ENCODE measurements at places on chromosomes 4 and X. TPM values are rescaled to one million over a fixed set of nuclear protein-coding genes. Genes with fewer than 3 reads are reported as not detected.
A peak's percentile ranks its signal among the peaks of the same experiment; 100 is the strongest.

- DNase-seq, result no peak
- no peaks in the 10 kb centered on the region for H3K27me3 ChIP-seq
- H3K4me1 ChIP-seq, result no peaks in the 10 kb centered on the region
- no peak overlapping the region for H3K27ac ChIP-seq
These were observed 28.5 kb downstream of the EGFL6 start for GRCh38 chrX:13597874-13598273.

DNA sequence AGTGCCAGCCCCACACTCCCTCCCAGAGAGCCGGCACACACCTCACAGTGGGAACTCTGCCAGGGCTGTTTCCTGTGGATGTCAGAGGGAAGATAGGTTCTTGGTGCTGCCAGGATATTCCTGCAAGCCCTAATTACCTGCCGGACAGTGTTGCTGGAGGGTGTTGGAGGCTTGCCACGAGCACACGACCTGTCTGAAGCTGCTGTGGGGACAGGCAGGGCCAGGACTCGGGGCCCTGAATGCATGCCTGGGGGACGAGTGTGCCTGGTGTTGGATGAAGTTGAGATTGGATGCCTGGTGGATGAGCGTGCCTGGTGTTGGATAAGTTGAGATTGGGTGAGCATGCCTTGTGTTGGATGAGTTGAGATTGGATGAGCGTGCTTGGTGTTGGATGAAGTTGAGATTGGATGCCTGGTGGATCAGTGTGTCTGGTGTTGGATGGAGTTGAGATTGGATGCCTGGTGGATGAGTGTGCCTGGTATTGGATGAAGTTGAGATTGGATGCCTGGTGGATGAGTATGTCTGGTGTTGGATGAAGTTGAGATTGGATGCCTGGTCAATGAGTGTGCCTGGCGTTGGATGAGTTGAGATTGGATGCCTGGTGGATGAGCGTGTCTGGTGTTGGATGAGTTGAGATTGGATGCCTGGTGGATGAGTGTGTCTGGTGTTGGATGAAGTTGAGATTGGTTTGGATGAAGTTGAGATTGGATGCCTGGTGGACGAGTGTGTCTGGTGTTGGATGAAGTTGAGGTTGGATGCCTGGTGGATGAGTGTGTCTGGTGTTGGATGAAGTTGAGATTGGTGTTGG lies 23.2 kb upstream of the UVSSA start:
- H3K27ac ChIP-seq, result no peak overlapping the region
- H3K4me3 ChIP-seq, result no peak overlapping the region
- no peaks in the 10 kb centered on the region for H3K36me3 ChIP-seq
- no peak for DNase-seq
- H3K4me1 ChIP-seq, result no peaks in the 10 kb centered on the region

DNA sequence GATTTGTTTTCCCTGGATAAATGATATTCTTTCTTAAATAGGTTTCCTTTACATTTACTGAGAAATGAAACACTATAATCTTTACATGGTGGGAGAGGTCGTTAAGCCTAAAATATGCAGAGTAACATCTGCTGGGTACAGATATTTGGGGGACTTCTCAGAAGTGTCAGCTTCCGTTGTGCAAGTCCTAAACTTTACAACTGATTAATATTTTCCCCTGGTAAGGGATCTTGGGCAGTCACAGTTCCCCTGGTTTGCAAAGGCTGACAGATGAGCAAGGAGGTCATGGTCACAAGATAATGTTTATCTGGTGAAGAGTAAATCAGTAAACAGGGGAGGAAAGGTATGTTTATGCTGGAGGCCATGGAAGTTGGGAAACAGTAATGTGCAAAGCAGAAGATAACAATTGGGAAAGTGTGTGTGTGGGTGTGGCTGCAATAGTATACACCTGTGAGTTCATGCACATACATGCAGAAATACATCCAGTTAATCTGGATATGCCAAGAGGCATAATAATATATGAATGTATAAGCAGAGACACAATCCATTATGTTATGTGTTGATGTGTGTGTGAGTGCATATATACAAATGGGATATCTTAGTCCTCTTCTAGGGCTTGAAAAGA lies 508.2 kb upstream of the FAM241A start:
- H3K27me3 ChIP-seq, result no peaks in the 10 kb centered on the region
- H3K36me3 ChIP-seq, result no peaks in the 10 kb centered on the region
- DNase-seq, result no peak
- H3K4me3 ChIP-seq, result no peak overlapping the region
- no peak overlapping the region for H3K27ac ChIP-seq

SAGE1 gene
- 5.5 TPM for total RNA-seq

CSAG3 gene
- 1.9 TPM for total RNA-seq

GRCh38 chr4:106334741-106335470 lies 18.6 kb downstream of the AIMP1 start:
- no peaks in the 10 kb centered on the region for H3K36me3 ChIP-seq
- H3K27me3 ChIP-seq, result no peaks in the 10 kb centered on the region
- DNase-seq, result no peak
- H3K27ac ChIP-seq, result no peak overlapping the region

- no peaks in the 10 kb centered on the region for H3K36me3 ChIP-seq
- H3K27ac ChIP-seq, result peak overlapping the region; percentile 90
- H3K4me1 ChIP-seq, result peaks cover 49% of the 10 kb centered on the region
- no peaks in the 10 kb centered on the region for H3K27me3 ChIP-seq
- peak; percentile 40 for DNase-seq
These were observed 162.1 kb downstream of the CBR4 start for GRCh38 chr4:168847771-168848502.

HSPA4L gene
- total RNA-seq, result 53.1 TPM

PDE6B gene
- total RNA-seq, result 5.9 TPM

DNA sequence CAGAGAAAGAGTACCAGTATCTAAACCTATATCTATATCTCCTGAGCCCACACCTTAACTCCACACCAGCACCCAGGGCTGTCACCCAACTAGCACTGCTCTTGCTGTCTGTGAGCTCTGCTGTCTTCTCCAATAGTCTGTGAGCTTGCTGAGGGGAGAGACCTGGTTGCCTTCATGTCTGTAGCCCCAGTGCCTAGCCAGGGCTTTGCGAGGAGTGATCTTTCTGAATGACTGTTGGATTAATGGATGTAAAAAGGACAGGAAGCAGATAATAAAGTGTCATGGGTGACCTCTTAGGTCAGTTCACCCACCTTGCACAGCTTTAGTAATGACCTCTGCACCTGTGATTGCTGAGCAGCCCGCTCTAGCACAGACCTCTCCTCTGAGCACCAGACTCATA lies 30.5 kb downstream of the CNGA2 start:
- no peak overlapping the region for H3K27ac ChIP-seq
- no peak overlapping the region for H3K4me3 ChIP-seq
- H3K36me3 ChIP-seq, result no peaks in the 10 kb centered on the region
- no peak for DNase-seq
- no peaks in the 10 kb centered on the region for H3K4me1 ChIP-seq
- no peaks in the 10 kb centered on the region for H3K27me3 ChIP-seq

CDX4 gene
- total RNA-seq, result not detected

SLC16A2 gene
- total RNA-seq, result 3.2 TPM

GRCh38 chrX:78653118-78653822 lies 5.9 kb downstream of the RTL3 start:
- no peaks in the 10 kb centered on the region for H3K36me3 ChIP-seq
- H3K27ac ChIP-seq, result no peak overlapping the region
- no peaks in the 10 kb centered on the region for H3K27me3 ChIP-seq
- no peak overlapping the region for H3K4me3 ChIP-seq
- no peaks in the 10 kb centered on the region for H3K4me1 ChIP-seq
- DNase-seq, result no peak

MFAP3L gene
- total RNA-seq, result 41.4 TPM

GRCh38 chrX:115147220-115147619 lies 42.0 kb upstream of the RBMXL3 start:
- DNase-seq, result no peak
- no peaks in the 10 kb centered on the region for H3K27me3 ChIP-seq
- H3K4me1 ChIP-seq, result no peaks in the 10 kb centered on the region
- no peaks in the 10 kb centered on the region for H3K36me3 ChIP-seq

GPR78 gene
- total RNA-seq, result 0.99 TPM

- no peaks in the 10 kb centered on the region for H3K27me3 ChIP-seq
- no peak overlapping the region for H3K4me3 ChIP-seq
- H3K27ac ChIP-seq, result no peak overlapping the region
- H3K4me1 ChIP-seq, result peaks cover 3% of the 10 kb centered on the region
These were observed 15.3 kb downstream of the HAND2 start for GRCh38 chr4:173514641-173515217.

HERC6 gene
- total RNA-seq, result 18.8 TPM

DNA sequence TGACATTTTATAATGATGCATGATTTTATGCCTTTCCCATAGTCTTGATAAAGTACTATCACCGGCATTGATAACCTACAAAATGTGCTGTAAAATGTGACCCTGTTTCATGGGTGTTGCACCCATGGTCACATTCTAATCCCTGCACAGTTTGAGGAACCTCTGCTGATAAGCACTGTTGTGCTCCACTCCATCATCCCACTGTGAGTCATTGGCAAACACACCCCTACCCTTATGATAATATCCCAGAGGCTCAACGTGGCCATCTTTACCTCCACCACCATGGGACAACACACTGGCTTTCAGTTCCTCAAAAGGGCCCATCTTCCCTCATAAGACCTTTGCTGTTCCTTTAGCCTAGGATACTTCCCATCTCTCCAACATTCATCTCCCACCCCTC lies 32.0 kb upstream of the SGMS2 start:
- H3K27ac ChIP-seq, result no peak overlapping the region
- no peaks in the 10 kb centered on the region for H3K36me3 ChIP-seq
- no peaks in the 10 kb centered on the region for H3K4me1 ChIP-seq
- H3K27me3 ChIP-seq, result no peaks in the 10 kb centered on the region
- DNase-seq, result no peak

GRCh38 chrX:50000937-50001542 lies 78.6 kb downstream of the CLCN5 start:
- H3K4me3 ChIP-seq, result no peak overlapping the region
- H3K36me3 ChIP-seq, result no peaks in the 10 kb centered on the region
- H3K27me3 ChIP-seq, result no peaks in the 10 kb centered on the region
- DNase-seq, result no peak
- H3K4me1 ChIP-seq, result no peaks in the 10 kb centered on the region

HSFX2 gene
- 4.8 TPM for total RNA-seq

GRCh38 chr4:17280261-17281018 lies 231.4 kb downstream of the QDPR start:
- H3K4me3 ChIP-seq, result no peak overlapping the region
- H3K36me3 ChIP-seq, result no peaks in the 10 kb centered on the region
- H3K4me1 ChIP-seq, result peaks cover 18% of the 10 kb centered on the region
- DNase-seq, result no peak

- DNase-seq, result no peak
- no peak overlapping the region for H3K27ac ChIP-seq
- no peaks in the 10 kb centered on the region for H3K4me1 ChIP-seq
- H3K27me3 ChIP-seq, result no peaks in the 10 kb centered on the region
- no peaks in the 10 kb centered on the region for H3K36me3 ChIP-seq
These were observed 203.2 kb upstream of the MBNL3 start for GRCh38 chrX:132692066-132692465.

BMX gene
- 0.12 TPM for total RNA-seq

GSX2 gene
- 2.0 TPM for total RNA-seq

DNA sequence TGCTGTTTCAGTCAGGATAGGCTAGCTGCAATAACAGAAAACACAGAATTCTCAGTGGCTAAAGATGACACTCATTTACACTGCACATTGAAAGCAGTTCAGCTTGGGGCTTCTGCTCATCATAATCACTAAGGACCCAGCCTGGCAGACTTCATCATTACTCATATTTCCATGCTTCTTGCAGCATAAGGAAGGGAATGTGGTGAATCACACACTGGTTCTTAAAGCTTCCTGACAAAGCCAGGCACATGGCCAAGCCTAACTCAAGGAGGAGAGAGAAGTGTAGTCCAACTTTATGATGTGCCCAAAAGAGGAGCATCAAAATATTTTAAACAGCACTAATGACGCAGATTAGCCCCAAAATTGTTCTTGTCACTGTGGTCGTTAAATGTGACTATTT lies 186.5 kb downstream of the BANK1 start:
- no peak overlapping the region for H3K27ac ChIP-seq
- no peaks in the 10 kb centered on the region for H3K4me1 ChIP-seq
- H3K4me3 ChIP-seq, result no peak overlapping the region
- DNase-seq, result no peak

- DNase-seq, result no peak
- no peak overlapping the region for H3K27ac ChIP-seq
- H3K36me3 ChIP-seq, result no peaks in the 10 kb centered on the region
- H3K4me1 ChIP-seq, result no peaks in the 10 kb centered on the region
These were observed 43.0 kb upstream of the TEX13D start for GRCh38 chrX:124289443-124289842.

DNA sequence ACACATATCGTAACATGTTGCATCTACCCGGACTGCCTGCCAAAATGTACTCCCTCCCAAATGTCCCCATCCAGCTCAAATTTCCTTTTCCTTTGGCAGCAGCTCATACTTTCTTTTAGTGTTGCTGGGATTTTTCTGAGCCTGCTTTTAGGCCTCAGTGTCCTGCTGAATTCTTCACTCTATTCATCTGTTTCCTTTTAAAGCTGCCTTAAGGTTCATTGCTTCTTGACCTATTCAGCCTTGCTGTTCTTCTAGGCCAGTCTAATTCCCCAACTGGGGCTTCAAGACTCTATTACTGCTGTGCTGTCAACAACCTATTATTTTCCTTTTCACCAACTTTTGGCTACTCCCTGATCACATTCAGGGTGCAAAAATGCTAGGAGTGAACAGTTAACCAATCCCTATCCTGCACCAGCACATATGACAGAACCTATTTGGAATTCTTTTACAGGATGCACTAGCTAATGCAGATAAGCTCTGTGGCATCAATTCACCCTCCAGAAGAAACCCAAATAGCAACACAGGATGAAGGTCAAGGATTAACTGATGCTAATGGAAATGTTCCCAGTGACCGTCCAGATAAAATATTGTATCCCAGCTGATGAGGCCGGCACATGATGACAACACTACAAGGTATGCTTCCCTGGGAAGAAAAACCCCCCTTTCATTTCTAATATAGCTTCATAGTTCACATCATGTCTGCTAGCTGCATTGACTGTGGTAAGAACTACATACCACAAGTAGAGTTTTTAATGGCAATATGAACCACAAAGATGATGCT lies 114.7 kb upstream of the TTC29 start:
- no peaks in the 10 kb centered on the region for H3K27me3 ChIP-seq
- peak; percentile 30 for DNase-seq
- H3K4me3 ChIP-seq, result no peak overlapping the region

- H3K36me3 ChIP-seq, result no peaks in the 10 kb centered on the region
- DNase-seq, result no peak
- no peak overlapping the region for H3K4me3 ChIP-seq
These were observed 32.1 kb upstream of the VEGFC start for GRCh38 chr4:176824645-176825366.

DNA sequence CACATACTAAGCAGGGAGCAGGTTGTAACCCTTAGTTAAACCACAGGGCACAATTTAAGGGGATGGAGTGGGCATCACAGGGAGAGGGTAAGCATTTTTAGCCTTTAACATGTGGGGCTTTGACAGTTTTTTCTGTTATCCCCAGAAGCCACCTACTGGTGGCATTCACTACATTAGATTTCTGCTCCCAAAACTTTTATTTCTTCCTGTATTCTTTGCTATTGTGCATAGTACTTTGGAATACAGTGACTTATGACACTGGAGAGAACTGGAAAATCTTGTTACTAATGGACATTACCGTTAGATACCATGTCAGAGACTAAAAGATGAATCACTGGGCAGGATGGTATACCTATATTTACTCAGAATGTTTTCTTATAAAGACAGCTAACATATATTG lies 7.3 kb downstream of the TRIM75 start:
- no peak overlapping the region for H3K4me3 ChIP-seq
- H3K27ac ChIP-seq, result no peak overlapping the region
- no peak for DNase-seq
- H3K27me3 ChIP-seq, result no peaks in the 10 kb centered on the region
- H3K36me3 ChIP-seq, result no peaks in the 10 kb centered on the region

All from testis (tissue), 5 donors.